Vagina (tissue), 2 donors: ENCODE measurements at places on chromosomes 16 and 17.

DNA sequence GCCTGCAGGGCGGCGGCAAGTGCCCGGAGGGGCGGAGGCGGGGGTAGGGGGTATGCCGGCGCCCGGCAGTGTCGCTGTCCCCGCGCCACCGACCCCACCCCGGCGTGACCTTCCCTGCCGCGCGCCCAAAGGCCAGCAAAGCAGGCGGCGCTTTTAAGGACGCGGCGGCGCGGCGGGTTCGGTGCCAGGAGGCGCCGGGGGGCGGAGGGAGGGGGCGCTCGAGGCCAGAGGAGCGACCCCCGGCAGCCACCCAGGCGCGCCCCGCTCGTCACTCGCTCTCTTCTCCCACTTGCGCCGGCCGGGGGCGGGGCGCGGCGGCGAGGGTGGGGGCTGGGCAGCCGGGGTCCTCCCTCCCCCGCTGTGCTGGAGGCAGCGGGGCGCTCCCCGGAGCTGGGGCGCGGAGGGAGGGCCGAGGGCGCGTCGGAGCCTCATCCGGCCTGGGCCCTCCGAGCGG is 8.6 kb upstream of the BAHCC1 start:
- no peak for DNase-seq

DNA sequence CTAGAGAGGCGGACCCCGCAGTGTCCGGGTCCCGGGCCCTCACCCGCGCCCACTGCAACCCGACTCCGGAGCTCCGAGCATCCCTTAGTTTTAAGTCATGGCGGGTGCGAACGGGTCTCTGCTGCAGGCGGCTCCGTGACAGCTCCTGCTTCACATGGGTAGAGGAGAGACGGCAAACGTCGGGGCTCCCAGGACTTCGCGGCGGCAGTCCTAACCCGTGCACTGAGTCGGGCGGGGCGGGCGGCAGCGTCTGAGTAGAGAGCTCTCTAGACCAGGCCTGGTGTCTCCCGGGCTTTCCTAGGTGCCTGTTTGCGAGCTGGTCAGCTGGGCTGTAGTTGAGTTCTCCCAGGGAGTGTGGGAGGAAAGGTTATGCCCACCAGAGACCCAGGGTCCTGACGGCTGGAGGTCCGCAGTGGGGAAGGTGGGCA is 345 bp downstream of the TSC2 start:
- no peak for DNase-seq

GRCh38 chr16:85473909-85474620 is 139.1 kb upstream of the GSE1 start:
- no peak for DNase-seq

- no peak for DNase-seq
Observed at GRCh38 chr16:564690-565418, 2.0 kb upstream of the NHLRC4 start.

- DNase-seq, result no peak
Observed at GRCh38 chr16:71460236-71460635, 1.8 kb downstream of the ZNF23 start.

- DNase-seq, result no peak
Observed at GRCh38 chr16:1045993-1046911, 26.3 kb upstream of the SSTR5 start.
